SK-N-SH treated with all-trans-retinoic acid at 6 μM for 48 hours (cell line): ENCODE measurements at places on chromosomes 6 and 20.
A peak's percentile ranks its signal among the peaks of the same experiment; 100 is the strongest.

DNA sequence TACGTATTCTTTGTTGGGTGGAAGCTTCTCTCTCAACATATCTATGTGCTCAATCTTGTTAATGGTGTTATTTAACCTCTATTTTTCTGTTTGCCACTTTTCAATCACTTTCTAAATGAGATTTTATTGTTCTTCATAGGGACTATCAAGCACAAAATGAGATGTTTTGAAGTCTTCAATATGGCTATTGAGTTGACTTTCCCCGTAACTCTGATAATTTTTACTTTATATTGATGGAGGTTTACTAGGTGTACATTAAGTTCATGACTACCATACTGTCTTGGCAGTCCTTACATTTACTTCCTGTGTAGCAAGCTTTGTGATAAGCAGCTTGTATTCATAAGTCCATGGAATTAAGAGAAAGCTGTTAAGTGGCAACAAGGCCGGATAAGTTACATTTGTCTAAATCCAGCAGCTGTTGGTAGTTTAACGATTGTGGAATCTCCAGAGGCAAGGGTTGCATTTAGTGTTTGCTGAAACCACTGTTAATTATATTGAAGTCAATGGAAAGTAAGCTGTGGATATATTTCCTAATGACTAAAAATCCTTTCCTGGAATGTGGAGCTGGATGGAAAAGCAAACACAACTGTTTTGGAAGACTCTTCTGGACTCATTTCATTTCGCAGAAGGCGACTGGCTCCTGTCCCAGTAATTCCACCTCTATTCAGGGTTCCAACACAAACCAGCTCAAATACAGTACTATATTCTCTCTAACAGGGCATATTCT lies 57.3 kb upstream of the SMIM29 start:
- ATAC-seq, result no peak

- ATAC-seq, result 0 out of 3 replicates have a peak, but pooled peaks have one; percentile 31
These were observed 171.2 kb upstream of the BMP5 start for GRCh38 chr6:56046576-56046975.

DNA sequence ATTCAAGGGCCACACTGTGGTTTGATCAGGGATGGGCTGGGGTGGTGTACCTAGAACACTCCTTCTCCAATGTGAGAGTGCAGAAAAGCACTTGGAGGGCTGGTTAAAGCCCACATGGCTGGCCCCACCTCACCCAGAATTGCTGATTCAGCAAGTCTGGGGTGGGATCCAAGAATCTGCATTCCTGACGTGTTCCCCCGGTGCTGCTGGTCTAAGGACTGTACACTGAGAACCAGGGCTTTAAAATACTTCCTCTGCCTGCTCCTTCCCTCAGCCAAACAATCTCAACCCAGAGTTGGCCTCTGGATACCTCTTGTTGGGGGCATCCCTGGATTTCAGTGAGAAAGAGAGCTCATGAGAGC lies 13.4 kb upstream of the OCSTAMP start:
- no peak for ATAC-seq

DNA sequence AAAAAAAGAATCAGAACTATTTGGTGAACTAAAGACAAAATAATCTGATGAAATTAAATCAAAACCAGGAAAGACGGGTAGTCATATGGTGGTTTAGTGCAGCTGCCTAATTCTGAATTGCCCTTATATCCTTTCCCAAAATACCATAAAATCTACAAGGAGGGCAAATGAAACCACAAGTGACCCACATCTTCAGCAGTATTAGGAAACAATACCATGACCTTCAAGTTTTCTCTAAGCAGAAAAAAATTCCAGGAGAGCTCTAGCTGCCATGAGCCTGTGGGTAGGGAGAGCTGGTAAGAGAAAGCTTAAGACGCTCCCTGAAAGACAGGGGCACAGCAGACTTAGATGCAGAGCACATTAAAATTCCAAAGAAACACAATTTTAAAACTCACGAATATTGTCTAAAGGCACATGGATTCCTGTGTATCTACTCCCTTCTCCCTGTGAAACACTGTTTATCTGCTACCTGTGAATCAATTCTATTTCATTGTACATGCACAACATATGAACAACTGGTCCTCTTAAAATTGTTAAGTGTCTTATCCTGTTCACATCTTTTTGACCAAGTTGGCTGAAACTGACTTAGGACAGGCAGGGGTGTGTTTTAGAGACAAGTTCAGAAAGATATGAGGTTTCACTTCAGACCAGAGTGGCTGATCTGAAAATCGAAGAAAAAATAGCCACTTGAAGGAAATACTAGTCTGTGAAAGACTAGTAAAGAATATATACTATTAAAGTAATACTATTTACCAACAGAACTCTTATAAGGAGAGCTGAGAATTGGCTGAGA lies 153.6 kb upstream of the SHLD1 start:
- ATAC-seq, result no peak

DNA sequence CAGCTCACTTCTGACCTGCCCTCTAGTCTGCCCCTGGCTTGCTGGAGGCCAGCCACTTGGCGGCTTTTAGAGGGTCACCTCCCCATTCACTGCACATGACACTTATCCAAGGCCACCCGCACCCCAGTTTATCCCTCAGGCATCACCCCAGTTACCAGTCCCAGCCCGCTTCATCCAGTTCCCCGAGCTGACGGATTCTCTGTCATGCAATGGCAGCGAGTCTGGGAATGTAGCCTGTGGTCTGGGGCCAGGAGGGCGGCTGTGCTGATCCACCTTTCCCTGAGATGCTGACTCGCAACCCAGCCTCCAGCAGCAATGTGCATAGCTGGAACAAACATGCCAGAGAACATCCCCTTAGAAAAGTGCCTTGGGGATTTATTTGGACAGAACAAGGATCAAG lies 25.8 kb downstream of the SYNDIG1 start:
- ATAC-seq, result no peak

GRCh38 chr6:30712441-30712945 lies 4.6 kb downstream of the MDC1 start:
- no peak for ATAC-seq

GRCh38 chr6:170124836-170125235 lies 166.0 kb downstream of the DLL1 start:
- ATAC-seq, result no peak

- ATAC-seq, result no peak; the same call in 2 of the 3 replicates
These were observed 60.0 kb upstream of the PIM1 start for GRCh38 chr6:37109714-37110499.

DNA sequence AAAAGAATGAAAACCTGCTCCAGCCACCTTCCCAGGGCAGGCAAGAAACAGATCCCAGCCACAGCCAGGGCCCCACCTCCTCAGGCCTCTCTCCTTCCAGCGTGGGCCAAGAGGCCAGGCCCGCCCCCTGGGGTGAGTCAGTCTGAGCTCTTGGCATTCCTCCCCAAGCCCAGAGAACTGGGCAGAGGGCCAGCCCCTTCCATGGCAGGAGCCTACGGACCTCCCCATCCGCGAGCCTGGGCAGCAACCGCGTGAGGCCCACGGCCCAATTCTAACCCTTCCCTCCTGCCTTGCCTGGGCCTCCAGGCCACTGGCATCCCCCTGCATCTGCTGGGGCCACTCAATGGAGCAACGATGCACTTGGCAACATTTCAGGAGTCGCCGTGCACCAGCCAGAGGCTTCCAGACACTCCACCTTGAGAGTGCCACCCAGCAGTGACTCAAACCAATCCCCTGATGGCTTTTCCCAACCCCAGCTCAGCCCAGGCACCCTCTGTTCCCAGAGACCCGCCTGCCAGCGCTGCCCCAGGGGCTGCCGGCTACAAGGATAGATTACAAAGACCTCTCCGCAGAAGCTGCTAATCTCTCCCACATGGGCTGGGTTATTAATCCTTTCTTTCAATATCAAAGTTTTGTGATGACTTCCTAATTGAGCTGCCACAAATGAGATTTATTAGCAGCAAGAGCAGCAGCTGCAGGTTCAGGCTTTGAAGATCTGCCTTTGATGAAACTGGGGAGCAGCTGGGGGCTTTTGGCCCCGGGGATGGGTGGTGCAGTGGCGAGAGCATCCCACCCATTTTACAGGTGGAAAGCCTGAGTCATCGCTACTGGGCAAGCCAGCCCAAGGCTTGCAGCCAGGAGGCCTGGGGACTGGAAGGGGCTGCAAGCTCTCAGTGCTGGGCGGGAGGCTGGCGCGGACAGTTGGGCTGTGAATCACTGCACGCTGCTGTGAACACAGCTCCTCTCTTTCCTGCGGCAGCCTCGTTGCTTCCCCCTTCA lies 85.7 kb downstream of the NFATC2 start:
- ATAC-seq, result peak; percentile 95

DNA sequence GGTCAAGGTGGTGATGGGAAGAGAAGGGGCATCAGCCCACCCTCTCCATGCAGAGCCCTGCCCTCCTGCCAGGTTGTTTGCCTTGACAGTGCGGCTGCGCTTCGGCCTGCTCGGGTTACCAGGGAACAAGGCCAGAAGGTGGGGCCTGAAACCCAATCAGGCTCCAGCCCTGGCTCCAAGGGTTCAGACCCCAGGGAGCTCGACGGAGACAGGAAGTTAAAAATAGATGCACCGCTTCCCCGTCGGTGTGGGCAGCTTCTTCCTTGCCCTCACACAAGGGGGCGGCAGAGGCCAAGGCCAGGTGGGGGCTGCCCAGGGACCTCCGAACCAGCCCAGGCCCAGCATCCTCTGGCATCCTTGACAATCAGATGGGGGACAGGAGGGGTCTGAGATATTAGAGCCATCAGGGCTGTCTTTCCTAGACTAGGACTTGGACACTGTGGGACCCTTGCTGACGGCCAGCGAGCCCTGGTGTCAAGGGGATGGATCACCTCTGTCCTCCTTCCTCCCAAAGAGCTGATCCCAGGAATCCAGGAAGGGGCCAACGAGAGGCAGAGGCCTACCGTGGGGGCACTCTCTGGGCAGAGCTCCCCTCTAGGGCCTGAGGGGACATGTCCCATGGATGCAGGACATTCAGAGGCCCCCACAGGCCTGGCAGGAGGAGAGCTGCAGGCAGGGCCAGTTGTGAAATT lies 65.2 kb downstream of the RIPOR3 start:
- ATAC-seq, result peak; percentile 83

- no peak for ATAC-seq
These were observed 125.7 kb downstream of the TOX2 start for GRCh38 chr20:44040202-44040915.

GRCh38 chr6:118618676-118619377 lies 32.6 kb downstream of the CEP85L start:
- peak; percentile 95 for ATAC-seq

GRCh38 chr6:13409991-13410390 lies 77.4 kb downstream of the GFOD1 start:
- no peak for ATAC-seq

DNA sequence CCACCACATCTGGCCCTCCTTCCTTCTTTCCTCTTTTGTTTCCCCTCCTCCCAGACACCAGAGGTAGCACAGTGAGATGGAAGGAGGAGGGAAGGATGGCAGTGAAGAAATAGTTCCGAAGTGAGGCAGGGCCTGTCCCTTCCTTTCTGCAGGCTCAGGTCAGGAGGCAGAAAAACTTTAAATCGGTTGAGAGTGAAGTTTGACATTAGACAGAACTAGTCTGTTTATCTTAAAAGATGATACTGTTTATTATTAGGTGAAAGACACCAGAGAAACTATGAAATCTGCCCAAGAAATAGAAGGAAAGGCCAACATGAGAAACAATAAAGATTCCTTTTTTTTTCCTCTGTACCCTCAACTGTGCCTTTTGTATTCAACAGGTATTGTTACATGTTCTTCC lies 670.3 kb downstream of the UTRN start:
- peak; percentile 21; the same call in 1 of the 3 replicates for ATAC-seq

- ATAC-seq, result no peak
These were observed 66.6 kb upstream of the FAM184A start for GRCh38 chr6:119145111-119145510.

- no peak; the same call in 2 of the 3 replicates for ATAC-seq
These were observed 48.9 kb upstream of the BHLHE23 start for GRCh38 chr20:63055575-63056235.

DNA sequence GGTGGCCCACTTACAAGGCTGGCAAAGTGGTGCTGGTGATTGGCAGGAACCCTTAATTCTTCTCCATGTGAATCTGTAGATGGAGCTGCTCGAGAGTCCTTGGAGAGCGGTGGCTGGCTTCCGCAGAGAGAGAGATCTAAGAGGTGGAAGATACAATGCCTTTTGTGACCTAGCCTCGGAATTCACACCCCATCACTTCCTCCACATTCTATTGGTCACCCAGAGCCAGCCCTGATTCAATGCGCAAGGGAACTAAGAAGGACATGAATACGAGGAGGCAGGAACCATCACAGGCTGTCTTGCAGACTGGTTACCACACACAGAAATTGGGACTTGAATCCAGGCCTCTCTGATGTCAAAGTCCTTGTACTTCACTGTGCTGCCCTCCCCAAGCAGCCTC lies 128.9 kb upstream of the PROKR2 start:
- ATAC-seq, result no peak

DNA sequence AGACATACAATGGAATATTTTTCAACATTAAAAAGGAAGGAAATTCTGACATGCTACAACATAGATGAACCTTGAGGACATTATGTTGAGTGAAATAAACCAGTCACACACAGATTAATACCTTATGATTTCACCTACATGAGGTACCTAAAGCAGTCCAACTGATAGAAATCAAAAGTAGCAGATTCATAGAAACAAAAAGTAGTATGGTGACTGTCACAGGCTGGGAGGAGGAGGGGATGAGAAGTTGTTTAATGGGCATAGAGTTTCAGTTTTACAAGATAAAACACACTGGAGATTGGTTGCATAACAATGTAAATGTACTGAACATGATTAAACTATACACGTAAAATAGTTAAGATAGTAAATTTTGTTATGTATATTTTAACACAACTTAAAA lies 48.5 kb upstream of the OLIG3 start:
- ATAC-seq, result no peak

GRCh38 chr6:159038914-159039884 lies 5.6 kb downstream of the TAGAP start:
- ATAC-seq, result no peak

- no peak for ATAC-seq
These were observed 2.0 kb downstream of the NEDD9 start for GRCh38 chr6:11230158-11231107.

GRCh38 chr6:161918109-161918531 lies 644.3 kb upstream of the AGPAT4 start:
- ATAC-seq, result no peak

DNA sequence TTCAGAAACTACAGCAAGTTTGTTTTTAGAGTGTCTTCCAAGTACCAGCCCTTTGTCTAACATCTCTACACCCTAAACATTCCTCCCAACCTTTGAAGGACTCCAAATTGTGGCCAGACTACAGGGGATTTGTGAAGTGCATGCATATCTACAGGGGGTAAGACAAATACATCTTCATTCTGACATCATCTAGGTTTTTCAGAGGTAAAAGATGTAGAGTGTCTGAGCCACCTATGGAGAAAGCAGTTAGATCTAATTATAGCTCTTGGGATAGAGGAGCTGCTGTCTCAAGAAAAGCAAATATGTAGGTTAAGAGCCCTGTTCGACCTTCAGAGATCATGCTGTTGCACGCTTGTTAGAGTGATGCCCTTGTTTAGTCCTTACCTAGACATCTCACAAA lies 617.7 kb upstream of the AGPAT4 start:
- no peak for ATAC-seq
